ENCODE measurements at places on chromosomes 5 and 9.

DNA sequence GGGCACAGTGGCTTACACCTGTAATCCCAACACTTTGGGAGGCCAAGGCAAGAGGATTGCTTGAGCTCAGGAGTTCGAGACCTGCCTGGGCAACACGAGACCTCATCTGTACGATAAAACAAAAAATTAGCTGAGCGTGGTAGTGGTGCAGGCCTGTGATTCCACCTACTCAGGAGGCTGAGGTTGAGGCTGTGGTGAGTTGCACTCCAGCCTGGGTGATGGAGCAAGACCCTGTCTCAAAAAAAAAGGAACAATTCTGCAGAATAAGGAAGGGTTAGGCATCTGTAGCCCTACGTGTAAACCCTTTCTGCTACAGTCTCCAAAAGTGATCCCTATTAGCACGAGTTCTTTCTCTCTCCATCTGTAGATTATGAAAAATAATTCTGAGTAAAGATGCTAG lies 19.9 kb downstream of the CDC26 start:
- no peak for DNase-seq

GRCh38 chr5:168424594-168425323 lies 61.5 kb upstream of the RARS1 start:
- DNase-seq: no peak

- DNase-seq: no peak
Measured at GRCh38 chr9:37710046-37710445, 43.6 kb upstream of the TRMT10B start.

DNA sequence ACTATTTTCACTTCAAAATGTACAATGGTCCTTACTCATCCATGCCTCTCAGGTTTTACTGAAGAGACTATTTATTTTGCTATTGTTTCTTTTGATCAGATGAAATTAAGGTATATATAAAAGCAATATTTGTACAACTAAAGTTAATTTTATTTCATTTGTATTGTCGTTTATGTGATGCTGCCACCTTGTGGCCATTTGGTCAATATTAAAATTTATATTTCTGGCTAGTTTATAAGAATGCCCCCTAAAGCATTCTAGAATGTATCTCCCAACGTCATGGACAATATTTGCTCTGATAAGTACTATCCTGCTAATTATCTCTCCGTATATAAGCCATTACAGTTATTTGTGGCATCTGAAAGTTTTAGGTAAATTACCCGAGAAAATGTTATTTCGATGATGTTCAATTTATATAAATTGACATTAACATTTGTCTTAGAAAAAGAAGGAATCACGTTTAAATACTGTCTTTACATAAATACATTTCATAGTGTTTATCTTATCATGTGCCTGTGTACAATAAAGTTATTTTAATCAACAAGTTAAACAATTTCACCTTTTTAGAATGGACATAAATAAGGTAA lies 680.0 kb downstream of the TAF11L14 start:
- DNase-seq: peak; percentile 76

GRCh38 chr9:36123515-36123914 lies 13.0 kb upstream of the GLIPR2 start:
- DNase-seq: no peak

- DNase-seq: no peak
Measured at GRCh38 chr9:108842610-108843295, 13.0 kb downstream of the ACTL7B start.

GRCh38 chr5:157877821-157878220 lies 18.9 kb upstream of the CLINT1 start:
- DNase-seq: no peak

DNA sequence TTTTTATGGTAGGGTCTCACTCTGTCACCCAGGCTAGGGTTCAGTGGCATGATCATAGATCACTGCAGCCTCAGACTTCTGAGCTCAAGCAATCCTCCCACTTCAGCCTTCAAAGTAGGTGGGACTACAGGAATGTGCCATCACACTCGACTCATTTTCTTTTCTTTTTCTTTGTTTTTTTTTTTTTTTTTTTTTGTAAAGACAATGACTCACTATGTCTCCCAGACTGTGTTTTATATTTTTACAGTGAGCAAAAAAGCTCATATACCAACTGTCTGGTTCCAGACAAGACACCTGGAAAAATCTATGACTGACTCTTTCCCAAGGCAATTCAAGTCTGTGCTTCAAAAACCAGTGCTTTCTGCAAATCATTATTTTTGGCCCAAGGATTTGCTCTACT lies 10.8 kb upstream of the FOXD1 start:
- DNase-seq: no peak

DNA sequence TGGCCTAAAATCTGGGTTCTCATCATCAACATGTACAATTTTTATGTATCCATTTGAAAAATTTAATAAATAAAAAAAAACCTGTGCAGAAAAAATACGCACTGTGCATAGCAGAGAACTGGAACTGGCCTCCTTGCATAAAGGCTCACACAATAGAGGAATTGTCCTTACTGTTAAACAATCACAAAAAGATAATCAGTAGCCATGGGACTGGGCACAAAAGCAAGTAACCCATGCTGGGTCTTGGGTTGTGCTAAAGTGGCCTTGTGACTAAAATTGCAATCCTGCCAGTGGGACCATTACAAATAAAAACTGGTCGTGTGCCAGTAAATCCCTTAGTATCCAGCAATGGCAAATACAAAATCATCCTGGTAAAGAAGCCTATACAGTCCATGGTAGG lies 1646.6 kb downstream of the MAT2B start:
- no peak for DNase-seq

- no peak for DNase-seq
Measured at GRCh38 chr9:129644365-129644764, 2.4 kb upstream of the ASB6 start.

DNA sequence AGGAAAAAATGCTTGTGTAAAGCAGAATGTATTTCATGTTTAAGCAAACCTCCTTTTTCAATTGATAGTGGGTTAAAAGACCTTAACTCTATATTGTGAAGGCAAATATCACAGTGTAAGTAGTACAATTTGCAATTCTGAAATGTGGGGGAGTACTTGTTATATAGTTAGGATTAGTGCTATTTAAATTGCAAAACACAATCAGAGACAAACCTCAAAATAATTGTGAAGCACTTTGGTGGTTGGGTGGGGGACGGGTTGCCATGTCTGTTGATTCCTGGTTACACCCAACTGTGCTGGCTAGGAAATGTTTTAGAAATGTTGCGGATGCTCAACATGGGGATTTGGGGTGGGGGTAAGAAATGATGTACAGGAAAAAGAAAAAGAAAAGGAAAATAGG lies 37.4 kb downstream of the EGFLAM start:
- no peak for DNase-seq

DNA sequence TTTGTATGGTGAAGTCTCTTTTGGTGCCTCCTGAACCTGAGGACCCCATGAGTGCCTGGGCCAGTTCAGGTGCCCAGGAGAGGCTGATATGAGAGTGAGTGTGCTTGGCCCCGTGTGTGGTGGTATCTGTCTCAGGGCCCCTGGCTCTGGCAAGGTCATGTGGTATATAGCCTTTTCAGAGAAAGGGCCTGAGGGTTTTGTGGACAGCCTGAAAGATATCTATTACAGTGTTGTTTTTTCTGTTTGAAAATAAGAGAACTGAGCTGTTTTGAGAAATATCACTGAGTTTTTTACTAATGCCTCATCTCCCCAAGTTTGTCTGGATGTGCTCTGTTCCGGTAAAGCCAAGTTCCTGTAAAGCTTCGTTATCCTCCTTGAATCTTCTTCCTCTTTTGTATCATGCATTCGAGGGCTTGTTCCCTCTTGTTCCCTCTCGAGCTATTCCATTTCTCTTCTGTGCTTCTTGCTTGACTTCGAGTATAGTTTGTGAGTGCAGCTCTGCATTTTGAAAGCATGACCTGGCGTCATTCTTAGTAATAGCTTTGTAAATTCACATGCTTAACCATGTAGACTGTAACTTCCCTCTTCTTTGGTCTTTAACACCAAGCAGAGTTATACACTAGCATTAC lies 122.3 kb downstream of the MAST4 start:
- DNase-seq: no peak

DNA sequence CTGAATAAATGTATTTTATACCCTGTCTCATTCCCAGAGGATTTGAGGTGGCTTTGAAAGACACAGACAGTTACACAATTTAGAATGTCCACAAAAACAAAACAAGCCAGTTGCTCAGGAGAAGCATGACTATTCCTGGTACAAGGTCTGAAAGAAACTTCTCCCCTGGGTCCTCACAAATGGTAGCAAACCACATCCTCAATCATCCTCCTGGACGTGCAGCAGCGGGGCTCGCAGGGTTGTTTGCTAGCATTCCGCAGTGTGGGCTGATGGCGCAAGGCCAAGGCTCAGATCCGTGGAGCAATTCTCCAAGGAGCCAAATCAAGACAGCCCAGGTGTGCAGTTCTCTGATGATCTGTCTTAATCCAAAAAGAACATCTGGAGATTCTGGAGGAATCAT lies 210.3 kb downstream of the ACTL7B start:
- no peak for DNase-seq

DNA sequence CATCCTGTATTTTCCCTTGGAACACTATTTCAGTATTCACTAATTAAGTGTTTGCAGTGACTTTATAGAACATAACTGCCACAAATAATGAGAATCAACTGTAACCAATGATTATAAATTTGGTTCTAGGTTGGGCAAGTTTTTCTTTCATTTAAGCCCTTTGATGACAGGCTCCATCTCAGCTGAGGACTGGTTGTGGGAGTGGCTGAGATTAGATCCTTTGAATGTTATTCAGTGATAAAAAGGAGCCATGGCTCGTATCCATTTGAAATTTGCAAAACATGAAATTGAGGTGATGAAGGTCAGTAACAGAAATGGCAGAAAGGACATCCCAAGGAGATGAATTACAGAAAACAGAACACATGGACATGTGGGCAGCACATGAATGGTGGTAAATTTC lies 138.1 kb upstream of the PCA3 start:
- no peak for DNase-seq

DNA sequence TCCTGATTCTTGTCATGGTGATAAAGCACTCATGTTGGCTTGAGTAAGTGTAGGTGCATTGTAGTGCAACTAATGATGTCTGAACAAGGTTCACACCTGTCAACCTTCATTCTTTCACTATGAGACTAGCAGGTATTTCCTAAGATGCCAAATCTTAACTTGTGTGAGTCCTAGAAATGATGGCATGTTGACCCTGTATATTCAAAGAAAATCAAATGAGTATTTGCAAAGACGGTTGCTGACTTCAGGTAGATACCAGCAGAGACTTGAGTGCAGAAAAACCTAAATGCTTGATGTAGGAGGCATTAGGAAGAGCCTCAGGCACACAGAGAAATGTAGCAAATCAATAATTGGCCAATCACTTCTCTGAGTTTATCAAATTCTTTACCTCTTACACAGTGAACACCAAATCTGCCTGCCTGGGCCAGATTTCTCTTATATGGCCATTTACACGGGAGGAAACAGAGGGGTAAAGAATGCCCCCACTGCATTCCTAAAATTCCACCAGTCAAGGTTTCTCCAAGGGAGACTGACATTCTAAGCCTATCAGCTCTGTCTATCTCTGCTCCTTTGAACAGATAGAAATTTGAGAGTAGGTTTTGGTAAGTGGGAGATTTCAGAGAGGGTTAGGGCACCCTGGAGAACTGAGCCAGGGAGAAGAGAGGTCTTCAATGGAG lies 488.6 kb upstream of the WWC1 start:
- DNase-seq: no peak

GRCh38 chr5:17395106-17395880 lies 102.7 kb upstream of the TAF11L2 start:
- DNase-seq: no peak

DNA sequence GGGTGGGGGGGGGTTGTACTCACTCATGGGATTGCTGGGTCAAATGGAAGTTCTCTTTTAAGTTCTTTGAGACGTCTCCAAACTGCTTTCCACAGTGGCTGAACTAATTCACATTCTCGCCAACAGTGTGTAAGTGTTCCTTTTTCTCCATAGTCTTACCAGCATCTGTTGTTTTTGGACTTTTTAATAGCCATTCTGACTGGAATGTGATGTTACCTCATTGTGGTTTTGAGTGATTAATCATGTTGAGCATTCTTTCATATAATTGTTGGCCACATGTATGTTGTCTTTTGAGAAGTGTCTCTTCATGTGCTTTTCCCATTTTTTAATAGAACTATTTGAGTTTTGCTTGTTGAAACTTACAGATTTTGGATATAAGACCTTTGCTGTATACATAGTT lies 94.9 kb upstream of the PLPPR1 start:
- DNase-seq: no peak

- no peak for DNase-seq
Measured at GRCh38 chr5:72145348-72145747, 38.1 kb downstream of the MAP1B start.

DNA sequence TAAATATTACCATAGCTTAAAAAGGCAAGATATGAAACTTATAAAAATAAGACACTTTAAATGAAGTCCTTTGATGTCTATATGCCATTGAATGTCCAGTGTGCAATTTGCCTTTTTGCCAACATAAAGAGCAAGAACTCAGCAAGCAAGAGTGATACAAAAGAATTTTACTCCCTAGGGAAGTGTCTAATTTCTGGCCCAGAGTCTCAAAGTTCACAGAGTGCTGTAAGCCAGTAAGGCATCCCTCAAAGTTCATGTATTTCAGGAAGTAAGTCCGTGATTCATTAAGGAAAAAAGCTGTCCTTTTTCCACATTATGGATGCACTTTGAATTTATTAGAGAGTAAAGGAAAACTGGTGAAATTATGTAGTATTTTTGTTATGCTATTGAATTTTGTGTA lies 185.2 kb downstream of the CCDC171 start:
- no peak for DNase-seq

DNA sequence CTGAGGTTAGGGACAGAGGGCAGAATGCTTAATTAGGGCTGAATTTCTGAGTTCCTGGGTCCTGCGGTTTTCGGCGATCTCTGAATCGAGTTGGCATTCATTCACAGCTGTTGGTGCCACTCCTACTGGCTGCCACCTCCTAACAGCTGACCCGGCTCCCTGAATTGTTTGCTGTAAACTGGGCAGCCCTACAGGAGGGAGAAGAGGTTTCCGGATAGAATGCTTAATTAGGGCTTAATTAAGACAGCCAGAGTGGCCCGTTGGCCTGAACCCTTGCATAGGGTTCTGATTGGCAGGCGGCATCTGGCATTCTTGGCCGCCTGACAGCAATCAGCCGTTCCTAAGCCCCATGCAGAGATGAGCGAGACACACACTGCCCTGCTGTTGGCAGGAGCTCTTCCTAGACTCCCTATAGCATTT lies 25.7 kb downstream of the FRMPD1 start:
- DNase-seq: peak; percentile 92

GRCh38 chr5:123279136-123279535 lies 144.1 kb downstream of the CEP120 start:
- no peak for DNase-seq

DNA sequence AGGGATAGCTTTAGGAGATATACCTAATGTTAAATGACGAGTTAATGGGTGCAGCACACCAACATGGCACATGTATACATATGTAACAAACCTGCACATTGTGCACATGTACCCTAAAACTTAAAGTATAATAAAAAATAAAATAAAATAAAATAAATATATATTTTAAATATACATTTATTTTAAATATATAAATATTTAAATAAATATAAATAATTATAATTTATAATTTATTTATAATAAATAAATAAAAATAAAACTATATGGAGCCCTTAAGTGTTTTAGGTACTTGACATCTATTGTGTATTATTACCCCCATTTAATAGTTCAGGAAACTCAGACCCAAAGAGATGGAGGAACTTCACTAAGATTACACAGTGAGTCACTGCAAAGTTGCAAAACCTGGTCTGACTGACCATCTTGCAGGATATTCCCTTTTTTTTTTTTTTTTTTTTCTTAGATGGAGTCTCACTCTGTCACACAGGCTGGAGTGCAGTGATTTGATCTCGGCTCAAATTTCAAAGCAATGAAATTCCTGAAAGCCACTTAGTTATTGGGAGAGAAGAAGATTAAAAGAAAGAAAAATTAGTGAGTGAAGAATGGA lies 5.8 kb upstream of the C5orf52 start:
- DNase-seq: no peak

- no peak for DNase-seq
Measured at GRCh38 chr5:122844136-122844909, 1.1 kb upstream of the SNX24 start.

All from brain (organoid and tissue), 16 donors.